ENCODE measurements at places on chromosomes 2 and 18.

DNA sequence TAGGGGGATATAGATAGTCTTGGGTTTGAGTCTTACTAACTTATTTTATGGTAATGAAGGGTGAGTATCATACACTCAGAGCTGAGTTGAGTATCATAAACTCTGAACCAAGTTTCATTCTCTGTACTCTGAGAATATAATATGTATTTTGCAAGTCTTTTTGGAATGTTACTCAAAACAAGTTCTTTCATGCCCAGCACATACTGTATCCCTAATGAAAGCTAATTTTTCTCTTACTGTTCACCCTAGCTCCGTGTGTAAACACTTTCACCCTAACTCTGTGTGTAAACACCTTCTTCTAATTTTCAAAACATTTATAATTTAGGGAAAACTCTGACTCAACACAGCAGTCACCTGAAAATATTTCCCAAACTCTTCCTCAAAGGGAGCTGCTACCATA lies 29.7 kb upstream of the CHST9 start:
- no peak for DNase-seq

- no peak for DNase-seq
Observed at GRCh38 chr2:44533508-44533907, 171.8 kb downstream of the CAMKMT start.

- DNase-seq = no peak
Observed at GRCh38 chr18:63063171-63063570, 256.4 kb downstream of the BCL2 start.

- no peak for DNase-seq
Observed at GRCh38 chr2:112604952-112605351, 20.5 kb downstream of the CHCHD5 start.

- DNase-seq = no peak
Observed at GRCh38 chr2:55437515-55438390, 18.1 kb upstream of the CCDC88A start.

- no peak for DNase-seq
Observed at GRCh38 chr2:164875334-164876205, 33.9 kb upstream of the COBLL1 start.

GRCh38 chr2:171798156-171798820 lies 95.8 kb downstream of the SLC25A12 start:
- no peak for DNase-seq

GRCh38 chr2:178258916-178259315 lies 64.6 kb downstream of the OSBPL6 start:
- no peak for DNase-seq

- DNase-seq = peak; percentile 58
Observed at GRCh38 chr2:46461011-46461674, 18.2 kb upstream of the TMEM247 start.

DNA sequence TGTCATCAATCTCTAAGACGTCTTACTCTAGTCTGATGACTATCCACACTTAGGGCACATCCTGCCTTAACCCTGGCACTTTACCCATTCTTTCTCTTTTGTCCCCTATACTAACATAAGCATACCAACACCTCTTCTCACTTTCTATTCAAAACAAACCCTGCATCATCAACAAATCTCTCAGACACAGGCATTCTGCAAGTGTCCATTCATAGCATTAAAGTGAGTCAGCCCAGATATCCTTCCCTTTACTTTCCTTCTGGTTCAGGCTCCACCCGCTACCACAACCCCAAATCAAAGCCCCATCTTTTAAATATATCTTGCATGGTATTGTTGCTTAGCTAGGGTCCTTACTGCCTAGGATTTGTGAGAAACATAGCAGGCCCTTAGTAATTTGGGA lies 3.8 kb downstream of the GRB14 start:
- no peak for DNase-seq

GRCh38 chr2:222038067-222038802 lies 260.6 kb downstream of the PAX3 start:
- no peak for DNase-seq

DNA sequence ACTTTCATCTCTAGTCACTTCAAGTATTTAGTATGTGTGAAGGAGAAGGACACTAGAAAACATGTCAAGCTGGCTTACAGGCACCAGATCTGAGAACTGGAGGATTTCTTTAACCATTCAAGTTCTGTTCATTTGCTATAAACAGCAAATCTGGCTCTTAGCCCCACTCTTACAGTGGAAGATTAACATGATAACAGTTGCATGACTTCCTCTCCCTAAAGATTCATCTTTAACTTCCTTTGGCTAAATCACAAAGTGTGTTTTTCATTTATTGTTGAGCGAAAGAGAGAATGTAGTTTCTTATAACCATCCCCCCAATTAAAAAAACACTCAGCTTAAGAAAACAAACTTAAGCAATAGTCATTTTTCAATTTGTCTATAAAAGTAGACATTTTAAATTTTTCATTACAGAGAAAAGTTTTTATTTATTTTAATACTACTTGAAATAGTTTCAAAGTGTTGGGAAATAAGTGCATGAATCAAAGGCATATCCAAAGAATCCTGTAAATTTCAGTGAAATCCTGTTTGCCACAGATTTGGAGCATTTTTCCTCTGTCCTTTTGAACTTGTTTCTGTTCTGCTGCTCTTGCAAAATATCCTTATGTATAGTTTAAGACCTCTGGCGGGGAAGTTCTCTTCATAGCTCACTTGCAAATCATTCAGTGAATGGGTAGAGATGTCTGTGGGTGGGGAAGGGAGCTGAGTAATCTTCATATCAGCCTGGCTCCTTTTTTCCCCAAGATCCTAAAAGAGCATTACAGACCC lies 241.0 kb upstream of the RBBP8 start:
- DNase-seq = no peak

- no peak for DNase-seq
Observed at GRCh38 chr18:7748251-7749007, 181.3 kb downstream of the PTPRM start.

- no peak for DNase-seq
Observed at GRCh38 chr2:108236676-108237335, 3.0 kb upstream of the SULT1C3 start.

- DNase-seq = no peak
Observed at GRCh38 chr2:160751021-160751420, 257.4 kb upstream of the RBMS1 start.

GRCh38 chr2:100875516-100876230 lies 55.7 kb downstream of the NPAS2 start:
- DNase-seq = no peak

- no peak for DNase-seq
Observed at GRCh38 chr2:15615301-15615920, 23.7 kb downstream of the DDX1 start.

DNA sequence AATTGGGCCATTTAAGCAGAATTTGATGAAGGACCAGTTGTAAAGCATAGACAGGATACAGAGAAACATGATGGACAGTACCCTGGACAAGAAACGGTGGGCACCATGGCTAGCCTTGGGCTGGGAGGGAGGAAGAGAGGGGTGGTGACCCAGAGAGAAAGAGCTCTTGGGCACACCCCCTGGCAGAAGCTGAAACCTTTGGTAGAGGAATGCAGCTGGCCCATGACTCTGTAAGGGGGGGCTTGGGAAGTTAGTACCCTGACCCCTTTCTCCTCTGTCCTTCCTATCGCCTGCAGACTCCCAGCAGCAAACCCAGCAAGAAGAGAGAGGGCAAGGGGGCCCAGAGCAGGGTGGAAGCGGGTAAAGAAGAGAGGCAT lies 32.6 kb downstream of the MRPL44 start:
- no peak for DNase-seq

DNA sequence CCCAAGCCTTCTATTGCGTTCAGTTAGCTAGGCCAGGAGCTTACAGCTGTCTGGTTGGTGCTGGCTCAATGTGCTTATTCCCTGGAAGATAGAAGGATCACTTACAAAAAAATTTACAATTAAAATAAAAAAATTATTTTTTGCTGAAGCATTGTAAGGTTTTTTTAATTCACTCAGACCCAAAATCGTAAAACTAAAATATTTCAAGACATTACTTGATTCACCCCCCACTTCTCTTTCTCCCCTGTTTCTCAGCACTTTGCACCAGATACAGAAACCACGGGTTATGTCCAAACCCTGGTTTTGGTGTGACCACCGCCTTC lies 911 bp upstream of the PTPRM start:
- no peak for DNase-seq

- no peak for DNase-seq
Observed at GRCh38 chr18:59461171-59461570, 102.1 kb upstream of the LMAN1 start.

DNA sequence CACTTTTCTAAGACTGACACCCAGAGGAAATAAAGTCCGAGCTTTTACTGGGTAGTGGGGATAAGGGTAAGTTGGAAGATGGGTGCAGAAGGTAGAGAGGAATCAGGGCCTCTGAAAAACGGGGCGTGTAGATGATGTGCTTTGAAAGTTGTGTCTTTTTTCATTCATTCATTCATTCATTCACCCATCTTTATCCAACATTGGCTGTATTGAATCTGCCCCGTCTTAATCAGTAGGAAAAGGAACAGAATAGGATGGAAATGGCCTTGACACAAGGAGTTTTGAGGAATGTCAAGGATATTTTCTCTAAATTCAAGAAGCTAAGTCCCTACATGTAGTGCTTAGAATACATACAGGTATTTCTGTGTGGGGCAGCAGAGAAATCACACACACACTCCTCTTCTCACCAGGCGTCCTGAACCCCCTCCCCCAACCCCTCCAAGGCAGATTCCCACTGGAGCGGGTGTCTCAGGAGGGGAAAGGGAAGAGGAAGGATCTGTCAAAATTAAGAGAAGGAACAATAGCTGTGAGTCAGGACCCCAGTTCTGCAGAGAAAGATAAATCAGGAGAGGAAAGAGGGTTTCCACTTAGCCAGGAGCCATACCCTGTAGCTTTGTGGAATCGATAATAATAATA lies 13.9 kb downstream of the DYSF start:
- DNase-seq = no peak

- DNase-seq = no peak
Observed at GRCh38 chr2:241871538-241872312, 2.2 kb downstream of the RTP5 start.

GRCh38 chr2:7860693-7861092 lies 821.2 kb upstream of the ID2 start:
- DNase-seq = no peak

DNA sequence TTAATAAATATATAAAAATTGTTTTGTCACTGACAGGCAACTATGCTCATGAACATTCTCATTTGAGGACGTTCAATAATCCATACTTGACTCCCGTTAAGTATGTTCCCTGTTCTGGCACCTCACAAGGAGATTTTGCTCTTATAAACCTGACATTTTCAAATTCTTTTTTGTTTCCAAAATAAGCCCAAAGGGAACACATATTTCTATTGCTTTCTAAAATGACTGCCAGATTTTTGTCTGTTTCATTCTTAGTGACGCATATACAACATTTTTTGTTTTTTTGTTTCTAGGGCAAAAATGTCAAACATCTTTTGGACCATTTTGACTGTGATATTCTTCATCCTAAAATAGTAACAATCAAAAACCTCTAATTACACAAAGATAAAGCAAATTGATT lies 50.5 kb downstream of the CYTIP start:
- DNase-seq = no peak

DNA sequence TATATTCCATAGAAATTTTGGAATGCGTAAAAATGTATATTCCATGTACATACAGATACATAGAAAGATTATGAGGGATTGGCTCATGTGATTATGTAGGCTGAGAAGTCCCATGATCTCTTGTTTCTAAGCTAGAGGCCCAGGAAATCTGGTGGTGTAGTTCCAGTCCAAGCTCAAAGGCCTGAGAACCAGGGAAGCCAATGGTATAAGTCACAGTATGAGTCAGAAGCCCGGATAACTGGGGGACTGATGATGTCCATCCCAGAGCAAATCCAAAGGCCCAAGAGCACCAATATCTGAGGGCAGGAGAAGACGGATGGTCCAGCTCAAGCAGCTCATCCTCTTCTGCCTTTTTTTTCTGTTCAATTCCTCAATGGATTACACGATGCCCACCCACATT lies 385.0 kb upstream of the KLHL29 start:
- no peak for DNase-seq

DNA sequence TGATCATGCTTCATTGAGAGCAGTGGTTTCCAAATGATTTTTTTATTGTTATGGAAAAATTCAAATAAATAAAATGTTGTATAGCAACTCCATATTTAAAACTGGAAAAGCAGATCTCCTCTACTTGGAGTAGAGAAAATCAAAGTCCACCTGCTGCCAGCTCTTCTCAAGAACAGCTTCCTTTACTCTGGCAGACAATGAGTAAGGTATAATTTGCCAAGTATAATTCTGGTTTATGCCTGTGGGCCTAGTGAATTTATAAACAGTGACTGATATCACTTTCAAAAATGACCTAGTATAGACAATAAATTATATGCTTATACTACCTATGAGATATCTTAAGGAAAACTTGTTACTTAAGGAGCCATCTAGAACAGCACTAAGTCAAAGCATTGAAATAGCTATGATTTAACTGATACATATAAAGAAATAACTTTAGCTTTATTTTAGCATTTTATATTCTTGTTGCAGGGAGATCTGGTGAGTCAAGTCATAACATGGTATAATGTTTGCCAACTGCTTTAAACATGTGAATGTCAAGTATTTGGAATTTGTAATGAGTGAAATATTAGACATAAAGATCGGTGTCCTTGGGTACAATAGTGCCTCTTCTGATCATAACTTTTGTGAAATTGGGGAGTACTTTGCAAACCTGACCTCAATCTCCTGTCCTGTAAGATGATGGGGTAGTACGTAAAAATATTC lies 1389.1 kb upstream of the PIK3C3 start:
- no peak for DNase-seq

- DNase-seq = no peak
Observed at GRCh38 chr2:47270421-47270820, 115.3 kb upstream of the STPG4 start.

GRCh38 chr2:24214880-24215279 lies 40.0 kb downstream of the FAM228A start:
- DNase-seq = no peak

DNA sequence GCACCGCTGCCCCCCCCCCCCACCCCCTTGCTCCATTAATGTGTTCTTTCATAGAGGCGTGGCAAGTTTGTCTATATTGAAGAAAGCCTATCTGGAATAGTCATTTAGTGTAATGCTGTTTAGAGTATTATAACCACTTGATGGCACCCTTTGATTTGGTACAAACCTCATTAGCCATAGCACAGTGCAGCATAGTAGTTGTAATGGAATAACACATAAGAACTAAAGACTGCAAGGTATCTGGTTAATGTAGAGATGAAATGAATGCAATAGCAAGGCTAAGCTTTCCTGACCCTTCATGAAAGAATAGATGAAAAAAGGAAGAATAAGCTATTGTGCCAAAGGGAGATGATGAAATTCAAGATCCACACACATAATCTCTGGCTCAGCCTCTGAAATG lies 81.9 kb downstream of the EHBP1 start:
- no peak for DNase-seq

GRCh38 chr2:219714681-219715400 lies 87.4 kb downstream of the SLC4A3 start:
- no peak for DNase-seq

- DNase-seq = peak; percentile 17
Observed at GRCh38 chr2:109129921-109130722, 1.1 kb downstream of the SH3RF3 start.

GRCh38 chr2:73177645-73178255 lies 24.6 kb upstream of the NOTO start:
- DNase-seq = no peak

Data from naive B cell (primary cell).